ENCODE measurements at places on chromosomes 11 and 22.

DNA sequence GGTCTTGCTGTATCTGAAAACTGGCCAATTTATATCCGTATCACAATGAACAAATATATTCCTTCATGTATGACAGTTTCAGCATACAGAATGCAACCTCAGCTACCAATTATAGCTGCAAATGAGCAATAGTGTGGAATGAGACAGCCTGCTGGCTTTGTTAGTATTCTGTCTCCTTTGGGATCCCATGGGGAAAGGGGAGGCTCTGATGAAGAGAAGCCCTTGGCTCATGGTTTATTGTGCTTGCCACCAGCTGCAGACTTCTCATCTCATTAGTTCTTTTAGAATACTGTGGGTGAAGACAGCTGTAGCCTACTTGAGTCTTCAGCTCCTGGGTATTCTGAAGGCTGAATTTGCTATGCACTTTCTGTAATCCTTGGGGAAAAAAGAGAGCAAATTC lies 42.4 kb downstream of the PITPNB start:
- DNase-seq: no peak

DNA sequence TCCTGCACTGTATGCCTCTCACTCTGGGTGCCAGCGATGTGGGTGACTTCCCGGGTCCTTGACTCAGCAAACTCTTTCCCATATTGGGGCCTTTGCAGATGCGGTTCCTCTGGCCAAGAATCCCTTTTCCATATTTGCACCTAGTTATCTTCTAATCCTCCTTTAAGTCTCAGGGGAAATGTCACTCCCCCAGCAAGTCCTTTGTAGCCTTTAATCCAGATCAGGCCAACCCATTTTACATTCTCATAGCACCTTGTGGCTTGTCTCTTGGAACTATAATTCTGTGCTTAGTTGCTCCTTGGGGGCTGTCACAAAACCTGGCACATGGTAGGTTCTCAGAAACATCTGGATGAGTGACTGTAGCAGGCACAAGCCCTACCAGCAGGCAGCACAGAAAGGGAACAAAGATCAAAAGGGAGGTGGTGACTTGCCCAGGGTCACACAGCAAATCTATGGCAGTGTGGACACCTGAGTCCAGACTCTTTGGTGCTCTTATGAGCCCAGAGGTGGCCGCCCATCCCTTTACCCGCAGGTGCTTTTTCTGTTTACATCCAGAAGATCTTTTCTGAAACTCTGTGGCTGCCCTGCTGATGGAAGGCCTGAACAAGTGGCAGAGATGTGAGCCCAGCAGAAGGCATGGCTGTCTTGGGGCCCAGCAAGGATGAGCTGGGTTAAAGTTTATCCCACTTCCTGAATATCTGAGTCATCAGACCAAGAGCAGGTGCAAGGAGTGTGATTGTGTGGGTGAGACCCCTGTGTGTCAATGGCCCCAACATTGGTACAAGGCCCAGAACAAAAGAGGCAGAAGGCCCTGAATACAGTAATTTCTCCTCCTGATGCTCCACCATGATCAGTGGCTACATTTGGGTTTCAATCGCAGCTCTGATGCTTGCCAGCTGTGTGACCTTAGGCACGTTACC lies 78.6 kb upstream of the GRK3 start:
- no peak for DNase-seq

GRCh38 chr22:42194953-42195352 lies 64.3 kb upstream of the CYP2D6 start:
- DNase-seq: no peak

DNA sequence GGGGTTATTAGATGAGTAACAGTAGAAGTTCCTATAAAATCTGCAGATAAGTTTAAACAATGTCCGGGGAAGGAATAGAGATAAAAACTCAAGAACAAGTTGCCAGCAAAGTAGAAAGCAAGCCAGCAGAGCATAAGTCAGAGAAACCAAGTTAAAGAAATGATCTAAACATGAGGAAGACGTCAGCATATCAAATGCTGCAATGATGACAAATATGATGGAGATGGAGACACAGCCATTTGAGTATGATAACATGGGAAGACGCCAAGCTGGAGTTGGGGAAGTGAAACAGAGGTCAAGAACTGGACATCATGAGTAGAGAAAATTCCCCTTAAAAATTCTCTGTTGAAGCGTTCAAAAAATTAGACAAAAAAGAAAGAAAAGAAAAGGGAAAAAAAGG lies 571.5 kb downstream of the CNTN5 start:
- DNase-seq: no peak

All from CD4-positive, alpha-beta T cell (primary cell).